ENCODE measurements at places on chromosomes 7 and 10.

DNA sequence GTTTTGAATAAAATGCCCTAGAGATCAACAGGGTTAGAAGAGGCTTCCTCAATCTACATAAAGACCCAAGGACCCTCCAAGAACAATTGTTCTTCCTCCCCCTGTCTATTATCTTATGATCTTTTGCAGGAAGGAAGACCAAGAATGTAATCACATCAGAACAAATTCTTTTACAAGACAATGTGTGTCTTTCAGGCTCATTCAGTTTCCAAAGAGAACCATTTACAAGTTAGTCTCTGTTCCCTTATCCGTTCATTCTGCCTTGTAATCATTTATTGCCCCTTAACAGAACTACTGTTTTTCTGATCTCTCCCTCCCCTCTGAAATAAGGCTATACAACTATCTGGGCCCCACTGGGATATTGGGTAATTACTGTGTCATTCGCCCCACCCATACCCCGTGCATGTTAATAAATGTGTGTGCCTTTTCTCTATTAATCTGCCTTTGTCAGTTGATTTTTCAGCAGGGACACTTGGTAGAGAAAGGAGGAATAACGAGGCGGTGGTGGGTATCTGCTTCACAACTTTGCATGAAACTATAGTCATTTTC is 5.7 kb upstream of the MKRN1 start:
- no peak for DNase-seq

GRCh38 chr10:26831936-26832335 is 28.8 kb downstream of the ABI1 start:
- no peak for DNase-seq

DNA sequence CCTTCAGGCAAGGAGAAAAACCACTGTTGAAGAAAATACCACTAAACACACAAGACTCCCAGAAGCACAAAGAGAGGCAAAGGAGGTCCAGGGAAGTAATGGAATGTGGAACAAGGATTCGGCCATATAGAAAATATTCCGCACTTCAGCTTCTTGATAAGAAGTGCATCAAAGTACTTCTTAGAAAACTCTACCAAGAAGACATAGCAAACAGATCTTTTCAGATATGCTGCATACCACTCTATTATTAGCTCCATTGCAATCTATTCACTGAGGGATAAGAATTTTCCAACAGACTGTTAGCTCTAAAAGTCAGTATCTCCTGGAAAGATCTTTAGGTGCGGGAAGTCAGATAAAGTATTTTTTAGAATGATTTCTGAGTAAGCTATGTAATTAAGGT is 231.8 kb downstream of the WDR11 start:
- DNase-seq = no peak

DNA sequence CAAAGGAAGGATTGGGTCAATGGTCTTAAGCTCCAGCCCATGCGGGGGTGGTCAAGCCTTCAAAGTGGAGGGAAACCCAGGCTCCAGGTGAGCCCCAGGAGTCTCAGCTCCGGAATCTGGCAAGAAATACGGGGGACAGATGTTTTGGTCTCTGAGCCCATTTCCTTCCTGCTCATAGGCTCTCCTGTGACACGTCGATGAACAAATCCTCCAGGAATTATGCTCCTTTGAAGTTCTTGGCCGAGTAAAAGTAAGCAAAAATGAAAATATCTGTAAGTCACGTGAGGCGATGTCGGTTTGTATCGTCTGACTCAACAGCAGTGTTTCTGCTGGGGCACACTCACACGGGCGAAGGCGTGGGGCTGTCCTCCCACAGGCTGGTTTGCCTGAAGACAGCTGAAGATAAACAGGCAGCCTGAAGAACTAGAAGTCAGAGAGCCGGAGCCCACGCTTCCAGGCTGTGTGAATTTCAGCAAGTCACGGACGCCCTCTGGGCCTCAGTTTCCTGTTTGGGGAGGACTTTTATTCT is 52.6 kb upstream of the SMNDC1 start:
- DNase-seq = no peak

DNA sequence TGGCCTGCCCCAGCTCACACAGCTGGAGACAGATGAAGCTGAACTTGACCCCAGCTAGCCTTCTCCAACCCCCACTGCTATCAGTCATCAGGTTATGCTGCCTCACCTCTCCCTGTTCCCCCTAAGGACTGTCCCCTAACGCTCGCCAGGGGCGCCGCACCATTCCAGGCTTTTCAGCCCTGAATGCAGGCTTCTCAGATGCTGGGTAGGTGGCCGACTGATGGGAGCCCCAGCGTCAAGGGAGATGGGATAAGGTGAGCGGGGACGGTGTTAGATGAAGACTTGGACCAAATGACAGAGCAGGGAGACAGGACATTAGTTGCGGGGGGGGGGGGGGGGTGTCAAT is 15.8 kb upstream of the OPALIN start:
- DNase-seq = peak; percentile 46

GRCh38 chr10:88073682-88074081 is 210.3 kb downstream of the PTEN start:
- no peak for DNase-seq

GRCh38 chr7:28705350-28705749 is 252.8 kb downstream of the TRIL start:
- no peak for DNase-seq

GRCh38 chr10:71927776-71928592 is 36.2 kb upstream of the CHST3 start:
- no peak for DNase-seq

GRCh38 chr7:16874066-16874465 is 7.7 kb downstream of the AGR3 start:
- DNase-seq = no peak

GRCh38 chr10:97795886-97796285 is 24.1 kb upstream of the SFRP5 start:
- DNase-seq = no peak

DNA sequence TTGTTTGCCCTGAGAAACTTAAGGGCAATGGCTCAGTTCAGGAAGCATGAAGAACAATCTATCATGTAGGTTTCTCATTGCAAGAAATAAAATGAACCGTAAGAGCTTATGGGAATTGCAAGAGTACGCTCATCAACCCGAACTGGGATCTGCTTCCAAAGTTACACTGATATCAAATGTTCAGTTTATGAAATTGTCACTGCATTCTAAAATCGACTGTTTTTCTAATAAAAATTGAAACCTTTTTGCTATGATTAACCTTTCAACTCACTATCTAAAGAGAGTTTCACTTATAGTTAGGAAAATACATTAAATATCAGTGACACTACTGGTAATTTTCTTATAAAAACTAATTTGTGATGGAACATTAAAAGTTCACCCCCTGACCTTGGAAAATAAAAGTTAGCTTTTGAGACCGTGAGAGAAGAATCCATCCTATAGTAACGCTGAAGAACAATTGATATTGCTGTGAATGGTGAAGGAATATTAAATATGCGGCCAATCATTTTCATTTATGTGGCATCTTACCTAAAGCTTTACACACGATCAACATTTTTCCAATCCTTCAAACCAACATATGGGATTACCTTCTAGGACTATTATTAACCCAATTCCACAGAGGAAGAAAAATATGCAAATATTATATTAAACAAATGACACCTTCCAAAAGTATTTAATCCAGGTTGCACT is 2.2 kb downstream of the MEOX2 start:
- no peak for DNase-seq

GRCh38 chr7:100900978-100901377 is 5.3 kb upstream of the ACHE start:
- no peak for DNase-seq

DNA sequence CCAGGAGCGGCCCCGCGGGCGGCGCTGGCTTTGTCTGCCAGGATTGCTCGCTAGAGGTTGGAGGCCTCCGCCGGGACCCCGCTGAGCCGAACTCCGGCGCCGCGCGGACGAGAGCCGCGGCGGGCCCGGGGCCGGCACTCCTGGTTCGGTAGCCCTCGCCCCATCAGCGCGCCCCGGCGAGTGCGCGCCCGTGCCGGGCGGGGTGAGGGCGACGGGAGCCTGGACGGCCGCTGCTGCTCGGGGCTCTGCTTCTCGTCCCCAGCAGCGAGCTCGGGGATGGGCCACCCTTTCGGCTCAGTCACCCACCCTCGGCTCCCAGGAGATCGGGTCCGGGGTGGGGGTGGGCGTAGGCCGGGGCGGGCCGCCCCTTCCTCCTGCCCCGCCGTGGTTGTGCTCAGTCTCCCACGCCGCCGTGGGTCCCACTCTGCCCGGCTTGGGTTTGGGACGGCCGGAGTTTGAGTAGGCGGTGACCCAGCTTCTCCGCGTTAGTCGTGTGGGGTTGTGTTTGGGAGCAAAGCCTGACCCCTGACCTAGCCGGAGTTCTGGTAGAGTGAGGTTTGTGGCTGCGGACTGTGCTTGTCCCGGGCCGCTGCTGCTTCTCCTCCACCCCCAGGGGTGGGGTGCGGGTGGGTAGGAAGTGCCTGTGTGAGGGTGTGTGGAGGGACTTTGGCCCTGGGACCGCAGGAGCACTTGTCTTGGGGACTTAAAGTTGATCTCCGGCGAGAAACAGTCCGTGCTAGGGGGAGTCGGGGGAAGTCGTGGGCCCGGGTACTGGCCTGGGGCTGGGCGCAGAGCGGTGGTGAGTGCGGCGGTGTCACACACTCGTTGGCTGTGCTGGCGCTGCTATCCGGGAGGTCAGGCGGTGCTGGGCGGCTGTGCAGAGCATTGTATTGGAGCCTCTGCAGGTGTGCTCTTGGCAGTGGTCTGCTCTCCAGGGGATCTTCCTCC is 677 bp downstream of the TSPAN14 start:
- peak; percentile 46 for DNase-seq

DNA sequence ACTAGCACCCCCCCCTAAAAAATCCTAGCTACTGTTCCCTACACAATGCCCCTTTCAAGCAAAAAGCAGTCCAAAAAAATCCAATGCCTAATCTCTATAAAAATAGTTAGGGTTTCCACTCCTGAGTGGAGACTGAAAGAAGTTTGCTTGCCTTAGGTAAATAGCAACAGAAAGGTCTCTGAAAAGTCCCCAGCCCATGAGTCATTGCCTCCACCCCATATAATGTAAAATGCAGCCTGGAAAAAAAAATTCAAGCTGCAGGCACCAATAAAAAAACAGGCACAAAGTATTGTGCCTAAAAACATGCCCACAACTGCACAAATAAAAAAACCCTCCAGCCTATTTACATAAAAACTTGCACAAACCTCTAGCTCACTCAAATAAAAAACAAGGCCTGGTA is 47.5 kb downstream of the ZNF680 start:
- no peak for DNase-seq

GRCh38 chr7:24455813-24456525 is 117.3 kb upstream of the PALS2 start:
- no peak for DNase-seq

- no peak for DNase-seq
These were observed 20.4 kb upstream of the ST8SIA6 start for GRCh38 chr10:17474595-17475323.

DNA sequence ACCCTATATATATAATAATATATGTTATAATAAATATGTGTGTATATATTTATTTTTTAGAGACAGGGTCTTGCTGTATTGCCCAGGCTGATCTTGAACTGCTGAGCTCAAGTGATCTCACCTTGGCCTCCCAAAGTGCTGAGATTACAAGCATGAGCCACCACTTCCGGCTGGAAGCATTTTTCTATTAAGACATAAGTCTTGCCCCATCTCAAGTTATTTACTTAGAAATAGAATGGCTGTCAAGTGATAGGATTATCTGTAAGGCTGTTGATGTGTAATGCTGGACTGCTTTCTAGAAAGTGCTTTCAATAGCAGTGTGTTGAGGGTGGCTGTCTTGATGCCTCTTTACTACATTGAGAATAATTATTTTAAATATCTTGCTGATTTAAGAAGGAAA is 65.2 kb downstream of the ZMYND11 start:
- DNase-seq = no peak

- DNase-seq = no peak
These were observed 45.5 kb downstream of the TNPO3 start for GRCh38 chr7:129009437-129009836.

GRCh38 chr10:74690393-74690792 is 136.0 kb upstream of the KAT6B start:
- no peak for DNase-seq

DNA sequence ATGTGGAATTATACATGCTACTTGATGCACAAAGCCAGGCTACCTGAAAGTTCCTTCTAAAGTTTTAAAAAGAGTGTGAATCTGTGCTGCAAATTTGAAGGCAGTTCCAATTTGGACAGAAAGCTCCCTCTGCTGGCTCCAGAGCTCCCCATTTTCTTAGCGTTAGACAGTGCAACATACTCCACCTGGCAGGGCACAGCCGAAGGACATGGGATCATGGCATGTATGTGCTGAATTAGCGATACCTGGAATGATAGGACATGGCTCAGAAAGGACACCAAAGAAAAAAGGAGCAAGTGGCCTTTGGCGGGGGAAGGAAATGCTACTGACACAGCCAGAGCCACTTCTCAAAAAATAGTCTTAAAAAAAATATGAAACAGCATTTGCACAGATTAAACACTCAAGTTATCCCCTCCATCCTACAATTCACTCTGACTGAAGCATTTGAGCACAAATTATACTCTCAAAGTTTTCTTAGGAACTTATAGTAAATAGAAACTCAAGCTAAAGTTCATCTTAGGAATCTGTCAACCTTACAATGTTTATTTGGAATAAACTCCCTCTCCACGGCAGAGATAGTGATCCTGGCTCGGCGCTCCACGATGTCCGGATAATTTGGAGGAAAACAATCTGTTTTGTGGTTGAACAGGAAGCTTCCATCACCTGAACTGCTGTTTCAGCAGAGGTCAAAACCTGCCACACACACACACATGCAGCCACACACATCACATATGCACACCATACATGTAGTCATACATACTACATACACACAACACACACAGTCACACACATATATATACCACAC is 80.0 kb downstream of the C7orf25 start:
- no peak for DNase-seq

DNA sequence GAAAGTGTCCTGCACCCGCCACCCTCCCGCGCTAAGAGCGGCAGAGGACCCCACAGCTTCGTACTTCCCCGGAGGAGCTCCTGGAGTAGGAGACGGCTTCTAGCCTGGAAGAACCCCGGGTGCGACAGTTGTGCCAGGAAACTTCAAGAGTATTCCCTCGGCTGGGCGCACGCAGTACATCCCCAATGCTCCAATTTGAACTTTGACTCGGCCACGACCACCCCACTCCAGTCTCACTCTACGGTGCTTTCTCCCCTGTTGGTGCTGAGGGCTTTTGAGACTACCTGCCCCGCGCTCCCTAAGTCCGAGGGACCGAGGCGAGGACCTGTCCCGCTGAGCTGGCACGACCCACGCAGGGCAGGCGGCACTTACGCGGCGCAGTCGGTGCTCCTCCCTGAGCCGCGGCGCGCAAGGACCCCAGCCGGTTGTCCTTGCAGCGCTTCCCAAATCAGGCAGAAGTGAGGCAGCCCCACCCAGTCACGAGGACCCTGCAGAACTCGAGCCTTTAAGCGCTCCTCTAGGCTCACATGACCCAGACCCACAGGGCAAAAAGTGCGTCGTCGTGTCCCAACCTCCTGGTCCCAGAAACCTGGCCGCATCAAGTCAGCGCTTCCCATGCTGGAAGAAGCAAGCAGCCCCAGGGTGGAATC is at the start of gene CPVL:
TSS of gene CPVL (minus strand) at position 481 of the 650 bp plus-strand sequence. CDS start 25,476 bp downstream, outside the sequence.
- peak; percentile 71 for DNase-seq

- no peak for DNase-seq
These were observed 223.7 kb downstream of the SNX10 start for GRCh38 chr7:26515314-26515842.

All from HuH-7 (cell line).